Stimulated activated CD8-positive, alpha-beta memory T cell treated with anti-CD3 and anti-CD28 coated beads, Interleukin-7, amount 100 ng/mL, for 1 hour (primary cell): ENCODE measurements at places on chromosomes 11 and 22.
A peak's percentile ranks its signal among the peaks of the same experiment; 100 is the strongest.

DNA sequence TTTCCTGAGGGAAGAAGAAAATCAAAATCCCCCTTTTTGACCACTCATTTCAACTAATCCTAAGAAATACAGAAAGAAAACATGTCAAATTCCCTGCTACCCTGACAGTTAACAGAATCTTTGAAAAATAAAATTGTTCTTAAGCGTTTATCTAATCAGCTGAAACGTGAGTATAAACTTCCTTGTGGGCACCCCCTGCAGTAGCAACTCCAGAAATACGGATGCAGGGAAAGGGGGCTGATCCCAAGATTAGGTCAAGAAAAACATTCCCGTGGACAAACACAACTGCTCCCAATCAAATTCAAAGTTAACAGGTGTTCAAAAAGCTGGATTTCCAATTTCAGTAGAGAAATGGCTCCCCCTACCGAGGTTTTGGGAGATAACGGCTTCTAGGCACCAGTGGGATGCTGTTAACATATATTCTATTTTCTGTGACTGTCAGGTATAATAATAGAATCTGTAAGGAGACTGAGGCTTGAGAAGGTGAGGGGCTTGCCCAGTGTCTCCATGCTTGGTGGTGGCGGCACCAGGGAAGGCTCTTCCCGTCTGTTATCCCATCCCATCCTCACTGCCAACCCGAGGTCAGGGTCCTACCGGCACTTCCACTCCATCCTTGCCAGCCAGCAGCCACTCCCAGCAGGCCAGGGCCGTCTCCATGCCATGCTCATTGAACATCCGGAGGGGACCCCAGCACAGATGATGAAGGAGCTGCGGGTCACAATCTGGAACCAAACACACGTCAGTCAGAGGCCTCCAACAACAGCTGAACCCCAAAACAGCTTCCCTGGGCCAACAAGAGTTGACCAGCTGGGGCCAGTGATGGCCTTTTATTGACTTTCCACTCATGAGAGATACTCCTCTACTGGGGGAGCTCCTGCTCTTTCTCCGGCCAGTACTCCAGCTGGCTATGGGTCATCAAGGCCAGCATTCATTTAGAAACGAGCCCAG is 32.0 kb upstream of the SERPIND1 start:
- DNase-seq, result no peak

- no peak for DNase-seq
Measured at GRCh38 chr11:85787168-85787567, 23.8 kb downstream of the SYTL2 start.

GRCh38 chr11:64323373-64323772 is 5.5 kb downstream of the PRDX5 start:
- no peak for DNase-seq

DNA sequence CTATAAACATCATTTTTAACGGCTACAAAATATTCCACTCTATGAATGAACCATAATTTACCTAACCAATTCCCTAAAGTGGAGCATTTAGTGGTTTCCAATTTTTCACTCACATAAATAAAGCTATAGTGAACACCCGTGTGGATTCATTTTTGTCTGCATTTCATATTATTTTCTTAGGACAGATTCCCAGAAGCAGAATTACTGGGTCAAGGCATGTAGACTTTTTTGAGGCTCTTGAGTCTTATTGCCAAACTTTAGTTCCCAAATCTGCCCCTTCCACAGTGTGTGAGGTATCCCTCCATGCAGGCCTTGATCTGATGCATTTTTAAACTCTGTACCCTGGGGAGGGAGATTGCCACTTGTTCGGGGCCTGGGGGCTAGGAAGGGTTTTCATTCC is 198.2 kb downstream of the TENM4 start:
- DNase-seq, result no peak

- peak; percentile 6 for DNase-seq
Measured at GRCh38 chr22:25110846-25111578, 88.6 kb upstream of the CRYBB3 start.

DNA sequence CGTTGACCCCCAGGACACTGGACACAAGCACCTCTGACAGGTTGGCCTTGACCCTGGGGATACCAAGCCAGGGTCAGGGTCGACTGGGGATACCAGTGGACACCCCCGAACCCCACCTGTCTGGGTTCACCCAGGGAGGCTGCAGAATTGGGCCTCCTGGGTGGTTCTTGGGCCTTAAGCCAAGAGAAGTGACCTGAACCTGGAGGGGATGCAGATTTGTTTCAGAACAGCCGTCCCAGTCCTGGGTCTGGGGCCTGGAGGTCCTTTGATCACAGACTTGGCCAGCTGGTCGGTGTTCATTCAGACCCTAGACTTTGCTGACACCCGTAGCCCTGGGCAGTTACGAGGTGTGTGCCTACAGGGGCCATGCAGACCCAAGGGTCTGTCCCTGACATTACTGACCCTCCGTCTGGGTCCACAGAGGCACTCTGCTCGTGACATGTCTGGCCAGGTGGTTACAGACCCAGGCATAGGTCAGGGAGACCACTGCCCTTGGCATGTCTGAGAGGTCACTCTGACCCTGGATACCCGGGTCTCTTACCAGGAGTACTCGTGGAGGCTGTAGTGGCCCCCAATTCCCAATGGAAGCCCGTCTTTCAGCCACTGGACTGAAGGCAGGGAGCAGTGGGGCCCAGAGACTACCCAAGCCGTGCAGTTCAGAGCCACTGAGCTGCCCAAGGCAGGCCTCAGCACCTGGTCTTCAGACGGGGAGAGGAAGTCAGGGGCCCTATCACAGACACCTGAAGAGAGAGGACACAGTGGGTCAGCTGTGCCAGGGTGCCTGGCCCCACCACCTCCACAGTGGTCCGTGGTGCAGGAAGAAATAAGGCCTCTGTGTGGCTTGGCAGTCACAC is 6.4 kb downstream of the SIGIRR start:
- DNase-seq, result no peak

GRCh38 chr11:132873841-132874240 is 658.5 kb downstream of the OPCML start:
- no peak for DNase-seq

- no peak for DNase-seq
Measured at GRCh38 chr22:19022755-19023154, 86.7 kb upstream of the PRODH start.

- no peak for DNase-seq
Measured at GRCh38 chr11:77854838-77855237, 33.9 kb downstream of the AAMDC start.

- no peak for DNase-seq
Measured at GRCh38 chr22:33504941-33505625, 415.2 kb downstream of the LARGE1 start.

DNA sequence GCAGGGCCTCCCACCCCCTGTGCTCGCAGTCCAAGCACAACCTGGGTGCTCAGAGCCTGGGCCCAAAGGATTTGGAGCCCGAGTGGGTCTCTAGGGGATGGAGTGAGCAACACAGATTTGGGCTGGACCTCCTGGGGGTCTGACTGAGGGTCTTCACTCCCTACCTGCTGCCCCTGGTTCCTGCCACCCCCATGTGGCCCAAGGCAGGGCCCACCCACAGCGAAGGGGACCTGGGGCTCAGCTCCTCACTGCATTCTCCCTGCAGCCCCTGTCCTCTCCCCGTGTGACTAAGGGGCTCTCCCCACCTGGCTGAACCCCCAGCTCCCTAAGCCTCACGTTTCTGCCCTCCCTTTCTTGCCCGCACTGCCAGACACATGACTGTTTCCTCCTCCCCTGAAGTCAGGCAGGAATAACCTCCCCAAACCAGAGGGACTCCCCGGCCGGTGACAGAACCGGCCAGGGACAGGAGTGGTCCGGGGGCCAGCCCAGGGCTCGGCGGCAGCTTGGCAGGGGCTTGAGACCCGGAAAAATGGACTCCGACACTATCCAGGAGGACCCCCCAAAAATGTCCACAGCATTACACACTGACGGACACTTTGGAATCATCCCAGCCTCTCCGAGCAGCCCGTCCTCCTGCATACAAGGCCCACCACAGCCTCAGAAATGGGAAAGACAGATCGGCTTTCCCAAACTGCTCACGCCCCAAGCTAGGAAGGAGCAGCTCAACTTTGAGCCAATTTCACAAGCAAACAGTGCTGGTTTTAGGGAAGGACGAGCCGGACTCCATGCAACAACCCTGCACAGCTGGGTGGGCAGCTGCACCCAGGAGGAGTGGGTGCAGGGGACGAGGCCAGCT is 57.8 kb downstream of the BRD1 start:
- DNase-seq, result no peak

DNA sequence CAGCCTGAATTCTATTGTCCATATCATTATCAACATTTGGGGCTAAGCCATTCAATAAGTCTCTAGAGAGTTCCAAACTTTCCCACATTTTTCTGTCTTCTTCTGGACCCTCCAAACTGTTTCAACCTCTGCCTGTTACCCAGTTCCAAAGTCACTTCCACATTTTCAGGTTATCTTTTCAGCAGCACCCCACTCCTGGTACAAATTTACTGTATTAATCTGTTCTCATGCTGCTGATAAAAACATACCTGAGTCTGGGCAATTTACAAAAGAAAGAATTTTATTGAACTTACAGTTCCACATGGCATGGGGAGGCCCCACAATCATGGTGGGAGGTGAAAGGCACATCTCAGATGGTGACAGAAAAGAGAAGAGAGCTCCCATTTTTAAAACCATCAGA is 5.8 kb downstream of the OR5AK2 start:
- DNase-seq, result no peak

GRCh38 chr11:130801333-130802122 is 114.8 kb downstream of the SNX19 start:
- no peak for DNase-seq

DNA sequence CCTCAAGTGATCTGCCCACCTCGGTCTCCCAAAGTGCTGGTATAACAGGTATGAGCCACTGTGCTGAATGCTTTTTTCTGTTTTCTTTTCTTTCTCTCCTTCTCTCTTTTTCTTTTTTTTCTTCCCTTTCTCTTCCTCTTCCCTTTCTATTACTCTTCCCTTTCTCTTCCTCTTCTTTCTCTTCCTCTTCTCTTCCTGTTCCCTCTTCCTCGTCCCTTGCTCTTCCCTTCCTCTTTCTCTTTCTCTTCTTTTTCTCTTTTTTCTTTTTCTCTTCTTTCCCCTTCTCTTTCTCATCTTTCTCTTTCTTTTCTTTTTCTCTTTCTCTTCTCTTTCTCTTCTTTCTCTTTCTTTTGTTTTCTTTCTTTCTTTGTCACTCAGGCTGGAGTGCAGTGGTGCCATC is 1.2 kb downstream of the OOSP1 start:
- DNase-seq, result no peak

DNA sequence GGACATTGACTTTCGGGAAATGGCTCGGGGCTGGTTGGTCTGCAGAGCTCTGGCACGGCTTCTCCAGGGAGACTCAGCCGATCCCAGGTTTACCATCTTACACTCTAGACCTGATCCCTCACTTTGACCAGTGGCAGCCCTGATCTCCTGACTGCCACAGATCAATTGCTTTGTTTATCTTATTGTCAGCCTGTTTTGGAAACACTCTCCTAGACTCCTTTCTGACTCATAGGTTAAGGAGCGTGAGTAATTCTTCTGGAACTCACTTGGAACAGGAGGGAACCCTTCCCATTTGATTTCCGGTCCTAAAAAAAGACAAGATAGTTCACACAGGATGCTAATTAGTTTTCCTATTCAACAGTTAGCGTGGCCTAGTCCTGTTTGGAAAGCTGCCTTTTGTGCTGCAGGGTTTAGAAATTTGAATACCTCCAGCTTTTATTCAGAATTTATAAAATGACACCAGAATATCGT is 16.0 kb upstream of the BMAL1 start:
- DNase-seq, result no peak

DNA sequence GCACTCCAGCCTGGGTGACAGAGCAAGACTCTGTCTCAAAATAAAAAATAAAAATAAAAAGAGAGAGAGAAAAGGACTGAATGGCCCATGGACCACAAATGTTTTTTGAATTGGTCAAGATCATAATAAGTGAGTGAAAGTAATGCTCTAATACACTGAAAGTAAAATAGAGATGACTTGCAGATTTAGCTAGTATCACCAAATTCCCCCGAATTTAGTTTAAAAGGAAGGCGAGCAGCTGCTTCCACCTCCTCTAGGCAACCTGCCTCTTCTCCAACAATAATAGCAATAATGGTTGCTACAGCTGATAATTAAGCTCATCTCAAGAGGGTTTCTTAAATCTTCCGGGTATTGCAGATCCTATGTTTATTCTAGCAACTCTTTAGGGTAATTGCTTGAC is 36.8 kb downstream of the CELF1 start:
- no peak for DNase-seq

DNA sequence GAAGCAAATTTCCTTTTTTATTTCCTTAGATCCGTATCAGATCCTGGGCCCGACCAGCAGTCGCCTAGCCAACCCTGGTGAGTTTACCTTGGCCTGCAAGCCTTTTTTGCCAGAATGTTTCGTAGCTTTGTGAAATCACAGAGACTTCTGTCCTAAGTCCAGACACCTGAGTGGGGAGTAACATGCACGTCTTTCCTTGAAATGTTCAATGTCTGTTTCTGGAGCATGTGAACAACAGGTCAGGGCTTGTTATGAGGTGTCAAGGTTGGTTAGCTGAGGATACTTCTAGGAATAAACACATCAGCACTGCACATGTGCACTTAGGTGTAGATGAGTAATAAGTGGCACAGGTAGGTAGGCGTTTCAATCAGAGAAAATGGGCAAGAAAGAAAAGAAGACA is 58.0 kb downstream of the KCNJ1 start:
- DNase-seq, result no peak

- no peak for DNase-seq
Measured at GRCh38 chr22:42610186-42610585, 4.5 kb downstream of the POLDIP3 start.

DNA sequence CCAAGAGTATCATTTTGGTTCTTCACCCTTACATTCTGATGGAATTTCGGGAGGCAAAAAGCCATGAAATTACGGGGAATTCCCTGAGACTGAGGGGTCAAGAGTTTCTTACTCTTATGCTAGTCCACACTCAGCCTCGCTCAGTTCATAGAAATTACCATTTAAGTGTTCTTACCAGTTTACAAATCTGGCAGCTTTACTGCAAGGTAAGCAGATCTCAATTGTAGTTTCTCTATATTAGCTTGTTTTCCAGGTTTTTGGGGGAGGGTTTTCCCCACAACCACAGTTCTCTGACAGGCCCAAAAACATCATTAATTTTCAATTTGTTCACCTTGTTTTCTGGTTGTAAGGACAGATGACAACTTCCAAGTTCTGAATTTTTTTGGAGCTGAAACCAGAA is 1028.4 kb downstream of the FAM181B start:
- no peak for DNase-seq

GRCh38 chr11:59765068-59765735 is 10.0 kb downstream of the STX3 start:
- no peak for DNase-seq
